ENCODE measurements at places on chromosomes 5 and 9.
A peak's percentile ranks its signal among the peaks of the same experiment; 100 is the strongest.

- no peak for DNase-seq
- no peaks in the 10 kb centered on the region for H3K27me3 ChIP-seq
- H3K4me3 ChIP-seq = no peak overlapping the region
- no peak overlapping the region for H3K27ac ChIP-seq
- H3K36me3 ChIP-seq = no peaks in the 10 kb centered on the region
- no peaks in the 10 kb centered on the region for H3K4me1 ChIP-seq
Measured at GRCh38 chr5:9302218-9302617, 243.7 kb downstream of the SEMA5A start.

DNA sequence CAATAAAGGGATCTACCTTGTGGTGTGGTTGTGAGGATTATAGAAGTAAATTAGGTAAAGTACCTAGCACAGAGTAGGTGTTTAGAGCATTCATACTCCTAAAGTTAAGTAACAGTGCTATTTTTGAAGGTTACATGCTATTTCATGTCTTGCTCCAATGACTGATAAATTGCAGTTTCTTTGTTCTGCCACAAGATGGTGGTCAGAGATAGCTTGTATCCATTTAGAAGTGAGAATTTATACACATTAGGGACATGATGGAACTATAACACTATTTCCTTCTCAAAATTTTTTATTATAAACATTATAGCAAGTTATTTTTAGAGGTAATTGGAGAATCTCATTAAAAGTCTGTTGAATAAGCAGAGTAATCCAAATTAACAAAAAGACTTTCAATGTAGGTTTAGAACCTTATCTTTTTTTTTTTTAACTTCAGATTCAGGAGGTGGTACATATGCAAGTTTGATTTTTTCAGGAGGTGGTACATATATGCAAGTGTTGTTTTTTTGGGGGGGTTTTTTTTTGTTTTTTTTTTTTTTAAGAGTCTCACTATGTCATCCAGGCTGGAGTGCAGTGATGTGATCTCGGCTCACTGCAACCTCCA is 17.1 kb downstream of the MTREX start:
- no peak overlapping the region for H3K27ac ChIP-seq
- DNase-seq = no peak
- no peak overlapping the region for H3K4me3 ChIP-seq
- H3K27me3 ChIP-seq = no peaks in the 10 kb centered on the region
- H3K36me3 ChIP-seq = peaks cover 42% of the 10 kb centered on the region

DNA sequence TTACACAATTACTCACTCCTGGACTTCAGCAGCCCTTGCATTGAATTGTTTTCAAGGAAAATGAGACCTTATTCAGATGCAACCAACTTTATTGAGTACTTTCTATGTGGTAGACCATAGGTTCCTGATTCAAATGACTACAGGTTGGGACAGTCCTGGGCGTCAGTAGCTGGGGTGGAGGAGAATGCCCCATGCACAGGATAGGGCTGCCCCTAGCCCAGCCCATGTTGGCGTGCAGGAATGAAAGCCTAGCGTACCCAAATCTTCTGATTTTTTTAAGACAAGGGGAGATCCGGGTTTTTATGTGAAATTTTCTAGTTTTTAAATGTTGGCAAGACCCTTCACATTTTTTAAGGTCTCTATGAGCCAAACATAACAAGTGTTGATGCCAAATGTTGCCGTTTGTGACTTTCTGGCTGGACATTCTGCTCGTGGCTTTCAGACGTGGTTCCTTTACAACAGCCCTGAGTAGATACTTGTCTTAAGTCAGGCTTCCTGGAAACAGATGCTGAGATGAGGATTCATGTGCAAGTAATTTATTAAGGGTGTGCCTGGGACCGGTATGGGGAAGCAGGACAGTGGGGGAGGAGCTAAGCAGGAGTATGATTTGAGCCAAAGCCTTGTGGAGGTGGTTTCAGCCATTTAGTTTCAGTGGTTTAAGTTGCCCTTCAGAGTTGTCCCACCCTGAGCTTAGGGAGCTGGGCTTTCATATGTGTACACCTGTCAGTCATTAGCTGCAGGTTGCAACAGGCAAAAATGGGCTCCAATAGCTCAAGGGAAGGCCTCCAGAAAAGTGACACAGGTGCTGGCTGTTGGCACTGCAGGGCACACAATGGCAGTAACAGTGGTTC is 154.1 kb downstream of the NTRK2 start:
- no peaks in the 10 kb centered on the region for H3K36me3 ChIP-seq
- H3K4me3 ChIP-seq = no peak overlapping the region
- no peaks in the 10 kb centered on the region for H3K27me3 ChIP-seq
- no peaks in the 10 kb centered on the region for H3K4me1 ChIP-seq

DNA sequence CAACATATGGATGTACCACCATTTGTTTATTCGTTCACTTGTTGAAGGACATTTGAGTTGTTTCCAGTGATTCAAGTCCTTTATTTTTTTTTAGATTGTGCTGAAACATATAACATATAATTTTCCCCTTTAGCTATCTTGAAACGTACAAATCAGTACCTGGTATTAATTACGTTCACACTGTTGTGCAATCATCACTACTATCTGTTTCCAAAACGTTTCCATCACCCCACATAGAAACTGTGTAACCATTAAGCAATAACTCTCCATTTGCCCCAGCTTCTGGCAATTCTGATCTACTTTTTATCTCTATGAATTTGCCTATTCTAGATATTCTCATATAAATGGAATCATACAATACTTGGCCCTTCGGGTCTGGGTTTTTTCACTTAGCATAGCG is 116.0 kb downstream of the FGF1 start:
- no peaks in the 10 kb centered on the region for H3K27me3 ChIP-seq
- DNase-seq = no peak

DNA sequence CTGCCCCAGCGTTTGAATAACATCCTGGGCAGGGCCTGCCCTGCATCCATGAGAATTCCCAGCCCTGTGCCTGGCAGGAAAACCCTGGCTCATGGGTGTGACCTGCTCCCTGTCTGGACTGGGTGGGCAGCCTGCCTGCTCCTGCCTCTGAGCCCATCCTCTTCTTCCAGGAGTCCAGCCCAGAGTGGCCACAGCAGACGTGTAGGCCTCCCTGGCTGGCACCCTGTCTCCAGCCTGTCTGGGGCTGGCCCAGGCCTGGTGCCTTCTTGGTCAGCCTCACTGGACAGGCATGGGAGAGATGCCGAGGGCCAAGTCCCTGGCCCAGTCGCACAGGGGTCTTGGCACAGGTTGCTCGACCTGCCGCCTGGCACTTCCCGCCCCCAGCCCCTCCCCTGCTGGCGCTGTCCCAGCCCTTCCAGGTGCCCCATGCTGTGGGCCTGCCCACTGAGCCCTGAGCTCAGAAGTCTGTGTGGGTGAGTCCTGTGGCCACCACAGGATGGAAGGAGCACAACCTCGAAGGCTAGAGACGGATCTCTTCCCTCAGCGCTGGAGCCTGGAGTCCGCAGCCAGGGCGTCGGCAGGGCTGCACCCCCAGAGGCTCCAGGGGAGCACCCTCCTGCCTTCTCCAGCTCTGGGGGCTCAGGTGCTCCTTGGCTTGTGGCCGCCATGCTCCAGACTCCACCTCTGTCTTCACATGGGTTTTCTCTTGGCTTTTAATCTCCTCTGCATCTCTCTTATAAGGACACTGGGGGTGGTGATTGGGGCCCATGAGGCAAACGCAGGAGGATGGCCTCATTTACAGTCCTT is 11.8 kb upstream of the COL5A1 start:
- no peaks in the 10 kb centered on the region for H3K4me1 ChIP-seq
- DNase-seq = no peak
- no peak overlapping the region for H3K27ac ChIP-seq
- no peaks in the 10 kb centered on the region for H3K36me3 ChIP-seq

- no peaks in the 10 kb centered on the region for H3K36me3 ChIP-seq
- no peak overlapping the region for H3K27ac ChIP-seq
- peaks cover 58% of the 10 kb centered on the region for H3K4me1 ChIP-seq
- no peak overlapping the region for H3K4me3 ChIP-seq
- H3K27me3 ChIP-seq = no peaks in the 10 kb centered on the region
Measured at GRCh38 chr5:140037012-140037411, 6.1 kb downstream of the NRG2 start.

DNA sequence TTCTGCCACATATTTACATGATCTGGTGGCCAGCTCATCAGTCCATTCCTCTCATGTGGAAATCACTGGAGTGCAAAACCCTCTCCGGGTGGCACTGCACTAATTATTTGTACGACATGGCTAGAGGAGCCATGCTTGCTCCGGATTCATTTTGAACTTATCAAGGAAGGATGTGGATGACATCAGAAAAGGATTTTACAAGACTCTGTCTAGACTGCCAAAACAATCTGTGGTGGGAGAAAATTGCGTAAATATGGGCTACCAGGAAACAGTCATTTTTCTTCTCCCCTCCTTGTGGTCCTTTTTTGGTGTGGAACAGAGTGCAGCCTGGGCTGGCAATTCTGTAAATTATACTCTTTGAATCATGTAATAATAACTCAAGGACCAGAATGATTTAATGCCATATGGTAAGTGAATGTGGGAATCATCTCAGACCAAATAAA is 123.4 kb upstream of the IFNE start:
- DNase-seq = no peak
- H3K27ac ChIP-seq = no peak overlapping the region
- no peaks in the 10 kb centered on the region for H3K4me1 ChIP-seq
- no peaks in the 10 kb centered on the region for H3K36me3 ChIP-seq

- H3K27me3 ChIP-seq = no peaks in the 10 kb centered on the region
- DNase-seq = no peak
Measured at GRCh38 chr9:115943431-115944165, 210.0 kb upstream of the PAPPA start.

- no peaks in the 10 kb centered on the region for H3K36me3 ChIP-seq
- DNase-seq = no peak
- peak overlapping the region; percentile 12 for H3K4me3 ChIP-seq
Measured at GRCh38 chr9:127971357-127972235, 9.2 kb downstream of the EEIG1 start.

- no peaks in the 10 kb centered on the region for H3K36me3 ChIP-seq
- no peak overlapping the region for H3K27ac ChIP-seq
- no peaks in the 10 kb centered on the region for H3K27me3 ChIP-seq
- no peak for DNase-seq
- no peaks in the 10 kb centered on the region for H3K4me1 ChIP-seq
- H3K4me3 ChIP-seq = no peak overlapping the region
Measured at GRCh38 chr5:143445776-143446175, 42.3 kb upstream of the NR3C1 start.

DNA sequence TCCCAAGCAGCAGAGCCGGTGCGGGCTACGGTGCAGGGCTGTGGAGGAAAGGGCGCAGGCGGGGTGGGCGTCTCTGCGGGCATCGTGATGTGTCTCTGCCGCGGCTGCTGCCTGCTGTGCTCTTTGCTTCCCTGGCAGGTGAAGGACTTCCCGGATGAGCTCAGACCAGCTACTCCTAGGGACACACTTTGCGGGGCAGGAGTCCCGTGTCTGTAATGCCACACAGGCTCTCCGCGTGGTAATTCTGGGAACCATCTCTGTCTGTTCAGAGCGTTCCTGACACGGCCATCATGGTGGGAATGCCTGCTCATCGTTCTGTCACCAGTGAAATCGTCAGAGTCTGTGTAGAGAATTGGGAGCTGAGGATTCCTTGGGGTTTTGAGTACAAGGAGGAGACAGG is 235.5 kb downstream of the FANCC start:
- no peak for DNase-seq
- peak overlapping the region; percentile 52 for H3K27ac ChIP-seq
- no peaks in the 10 kb centered on the region for H3K27me3 ChIP-seq
- H3K36me3 ChIP-seq = no peaks in the 10 kb centered on the region
- no peak overlapping the region for H3K4me3 ChIP-seq

DNA sequence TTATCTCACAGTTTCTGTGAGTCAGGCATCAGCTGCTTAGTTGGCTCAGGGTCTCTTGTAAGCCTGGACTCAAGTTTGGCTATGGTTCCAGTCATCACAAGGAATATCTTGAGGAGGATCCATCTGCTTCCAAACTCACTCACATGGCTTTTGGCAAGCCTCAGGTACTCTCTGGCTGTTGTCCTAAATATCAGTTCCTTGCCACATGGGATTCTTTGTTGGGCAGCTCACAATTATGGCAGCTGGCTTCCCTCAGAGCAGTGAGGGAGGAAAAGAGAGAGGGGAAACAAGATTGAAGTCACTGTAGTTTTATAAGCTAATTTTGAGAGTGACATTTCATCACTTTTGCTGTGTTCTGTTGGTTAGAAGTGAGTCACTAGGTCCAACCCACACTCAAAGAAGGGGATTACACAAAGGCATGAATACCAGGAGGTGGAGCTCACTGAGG is 144.5 kb downstream of the GCNT1 start:
- no peaks in the 10 kb centered on the region for H3K36me3 ChIP-seq
- H3K4me3 ChIP-seq = no peak overlapping the region
- no peak for DNase-seq
- no peak overlapping the region for H3K27ac ChIP-seq
- H3K27me3 ChIP-seq = no peaks in the 10 kb centered on the region

GRCh38 chr9:113386571-113387393 is 10.0 kb upstream of the HDHD3 start:
- peaks cover 32% of the 10 kb centered on the region for H3K36me3 ChIP-seq
- DNase-seq = no peak
- H3K4me3 ChIP-seq = no peak overlapping the region
- H3K27ac ChIP-seq = no peak overlapping the region
- H3K4me1 ChIP-seq = no peaks in the 10 kb centered on the region

DNA sequence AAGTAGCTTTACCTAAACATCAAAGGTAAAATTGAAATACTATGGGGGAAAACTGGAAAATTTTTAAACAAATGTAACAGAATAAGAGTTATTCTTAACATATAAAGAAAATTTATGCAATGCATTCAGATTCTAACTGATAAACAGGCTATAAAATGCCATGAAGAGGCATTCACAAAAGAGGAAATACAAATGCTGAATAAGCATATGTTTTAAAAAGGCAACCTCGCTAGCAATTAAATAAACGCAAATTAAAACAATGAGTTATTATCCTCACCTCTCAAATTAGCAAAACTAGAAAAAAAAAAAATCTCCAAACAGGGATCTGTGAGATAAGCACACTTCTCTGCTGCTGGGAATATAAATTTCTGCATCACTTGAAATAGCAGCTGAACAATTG is 63.2 kb upstream of the BRINP1 start:
- no peak overlapping the region for H3K27ac ChIP-seq
- H3K4me1 ChIP-seq = no peaks in the 10 kb centered on the region
- H3K4me3 ChIP-seq = no peak overlapping the region
- H3K27me3 ChIP-seq = no peaks in the 10 kb centered on the region

- peaks cover 4% of the 10 kb centered on the region for H3K4me1 ChIP-seq
- no peak for DNase-seq
- H3K36me3 ChIP-seq = no peaks in the 10 kb centered on the region
Measured at GRCh38 chr5:148687427-148687826, 33.1 kb upstream of the HTR4 start.

Data from heart right ventricle (tissue), 16 donors.